SJCRH30 (cell line): ENCODE measurements at places on chromosomes 2 and 18. TPM values are rescaled to one million over a fixed set of nuclear protein-coding genes. Genes with fewer than 3 reads are reported as not detected.

SCN3A gene
- total RNA-seq: 6.1 and 7.7 TPM in 2 replicates

LOXL3 gene
- 16.8 and 19.0 TPM in 2 replicates for total RNA-seq

ZEB2 gene
- 55.1 and 69.1 TPM in 2 replicates for total RNA-seq

DNA sequence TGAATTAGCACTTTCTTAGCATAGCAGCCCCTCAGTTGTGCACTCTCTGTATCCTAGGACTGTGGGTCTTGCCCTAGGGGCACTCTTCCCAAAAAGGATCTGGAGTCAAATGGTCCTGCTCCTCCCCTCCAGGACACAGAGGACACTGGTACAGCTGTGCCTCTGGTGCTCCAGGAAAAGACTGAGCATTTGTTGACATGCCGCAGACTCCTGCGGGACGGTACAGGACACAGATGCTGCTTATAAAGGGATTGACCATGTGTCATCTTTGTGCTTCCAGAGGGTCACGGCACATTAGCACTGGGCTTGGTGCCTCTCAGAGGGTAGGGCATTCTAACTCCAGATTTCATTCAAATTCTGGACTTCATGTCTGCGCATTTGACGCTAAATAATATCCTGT lies 110.5 kb downstream of the KLF7 start:
- peak; percentile 93 for DNase-seq

DNA sequence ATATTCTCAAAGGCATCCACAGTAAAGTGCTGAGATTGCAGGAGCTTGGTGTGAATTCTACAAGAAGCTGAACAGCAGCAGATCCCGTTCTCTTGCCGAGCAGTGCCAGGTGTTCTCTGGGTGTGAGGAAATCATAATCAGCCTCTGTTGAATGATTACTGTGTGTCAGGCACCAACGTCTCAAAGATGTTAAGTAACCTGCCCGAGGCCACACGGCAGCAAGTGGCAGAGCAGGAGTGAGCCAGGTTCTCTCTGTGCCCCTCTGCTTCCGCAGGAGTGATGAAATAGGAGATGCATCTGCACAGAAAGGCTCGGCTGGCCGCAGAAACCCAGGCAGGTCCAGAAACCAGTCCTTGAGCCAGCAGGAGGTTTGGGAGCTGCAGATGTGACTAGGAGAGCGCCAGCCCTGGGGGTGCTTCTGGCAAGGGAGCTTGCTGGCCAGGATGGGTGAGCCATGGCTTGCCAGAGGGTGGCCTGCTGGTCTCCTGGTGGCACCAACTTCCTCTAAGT lies 68.4 kb downstream of the COPS7B start:
- DNase-seq: no peak

GRCh38 chr2:75315436-75315835 lies 116.1 kb upstream of the TACR1 start:
- no peak for DNase-seq

DNA sequence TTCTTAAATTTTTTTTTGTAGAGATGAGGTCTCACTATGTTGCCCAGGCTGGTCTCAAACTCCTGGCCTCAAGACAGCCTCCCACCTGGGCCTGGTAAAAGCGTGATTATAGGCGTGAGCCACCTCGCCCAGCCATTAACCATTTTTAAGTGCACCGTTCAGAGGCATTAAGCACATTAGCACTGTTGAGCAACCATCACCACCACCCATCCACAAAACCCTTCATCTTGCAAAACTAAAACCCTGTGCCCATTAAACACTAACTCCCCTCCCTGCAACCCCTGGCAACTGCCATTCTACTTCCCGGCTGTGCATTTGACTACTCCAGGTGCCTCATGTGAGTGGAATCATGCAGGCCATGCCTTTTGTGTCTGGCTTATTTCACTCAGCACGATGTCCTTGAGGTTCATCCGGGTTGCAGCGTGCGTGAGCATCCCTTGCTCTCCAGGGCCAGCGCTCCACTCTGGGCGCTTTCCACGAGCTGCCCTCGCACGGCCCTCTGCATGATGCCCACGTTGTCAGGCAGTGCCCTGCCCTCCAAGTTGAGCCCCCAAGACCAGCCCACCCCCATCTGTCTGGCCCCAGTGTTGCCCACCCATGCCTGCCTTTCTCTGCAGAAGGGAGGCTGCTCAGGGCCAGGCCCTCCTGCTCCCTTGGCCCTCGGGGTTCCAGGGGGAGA lies 63.0 kb upstream of the GLI2 start:
- no peak for DNase-seq

- DNase-seq: no peak
Observed at GRCh38 chr2:150413910-150414309, 73.6 kb downstream of the RND3 start.
